ENCODE measurements at places on chromosomes 7 and 10.

GRCh38 chr10:132872658-132873057, 69.7 kb downstream of the CFAP46 start:
- DNase-seq, result no peak

DNA sequence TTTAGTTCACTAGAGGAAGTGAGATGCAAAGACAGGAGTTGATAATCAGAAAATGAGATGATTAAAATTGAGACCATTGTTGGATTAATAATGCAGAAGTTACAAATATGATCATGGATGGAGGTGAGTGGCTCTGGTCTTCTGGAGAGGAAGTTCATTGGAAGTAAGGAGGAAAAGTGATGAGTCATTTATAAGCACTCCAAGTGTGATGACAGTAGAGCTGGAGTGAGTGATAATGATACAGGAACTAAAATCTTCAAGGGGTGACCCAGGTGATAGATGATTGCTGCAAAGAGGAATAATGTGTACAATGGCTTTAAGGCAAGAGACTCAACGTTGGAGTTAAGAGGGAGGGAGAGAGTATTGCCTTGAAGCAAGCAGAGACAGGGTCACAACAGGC, 20.7 kb downstream of the ZNF32 start:
- DNase-seq, result no peak

- no peak for DNase-seq
Observed at GRCh38 chr7:16027396-16027795, 340.9 kb upstream of the MEOX2 start.

DNA sequence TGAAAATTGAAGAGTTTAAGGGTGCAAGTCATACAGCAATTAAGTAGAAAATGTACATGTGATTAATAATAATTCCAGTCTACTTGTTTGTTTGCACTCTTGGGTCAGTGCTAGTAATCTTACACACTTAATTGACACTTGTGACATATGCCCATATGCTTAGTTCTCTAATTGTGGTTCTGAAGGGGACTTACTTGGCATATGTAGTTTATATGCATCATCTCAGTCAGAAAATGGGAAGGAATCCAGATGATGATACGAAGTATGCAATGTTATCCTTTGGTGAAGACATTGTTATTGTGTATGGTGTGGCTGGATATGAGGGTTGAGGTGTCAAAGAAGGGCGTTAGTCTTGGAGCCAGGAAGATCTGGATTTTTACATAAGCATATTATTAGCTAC, 193.5 kb upstream of the HDAC9 start:
- no peak for DNase-seq

DNA sequence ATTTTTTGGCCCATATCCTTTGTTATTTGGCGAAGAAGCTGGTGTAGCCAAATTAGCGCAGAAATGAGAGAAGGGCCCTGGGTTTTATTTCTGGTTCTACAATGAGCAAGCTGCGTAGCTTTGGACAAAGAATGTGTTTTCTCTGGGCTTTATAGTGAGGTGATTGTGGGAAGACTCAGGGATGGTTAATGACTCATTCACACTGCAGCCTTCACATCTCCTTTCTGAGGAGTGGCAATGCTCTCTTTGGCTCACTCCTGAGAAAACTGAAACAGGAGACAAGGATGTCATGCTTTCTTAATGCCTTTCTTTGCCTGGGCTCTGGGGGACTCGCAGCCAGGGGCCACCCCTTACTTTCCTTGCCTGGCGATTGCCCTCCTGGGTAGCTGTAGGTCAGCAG, 271.0 kb upstream of the PODXL start:
- DNase-seq, result no peak

DNA sequence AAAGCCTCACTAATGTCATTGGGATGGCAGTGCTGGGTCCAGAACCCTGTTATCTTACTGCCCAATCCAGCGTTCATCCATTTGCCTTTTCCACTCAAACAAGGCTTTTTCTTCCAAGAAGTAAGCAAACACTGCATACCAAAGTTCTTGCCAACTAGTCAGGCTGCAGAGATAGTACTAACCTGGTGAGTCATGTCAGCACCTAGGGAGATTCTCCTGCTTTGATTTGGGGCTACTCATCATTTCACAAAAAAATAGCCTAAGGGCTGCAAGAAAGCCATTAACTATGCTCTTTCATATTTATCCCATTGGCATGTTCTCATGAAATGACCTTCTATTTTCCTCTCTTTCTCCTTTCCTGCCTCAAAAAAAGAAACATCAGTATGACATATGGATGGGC, 142.6 kb downstream of the TWIST1 start:
- no peak for DNase-seq

- DNase-seq, result no peak
Observed at GRCh38 chr10:7672341-7673134, 5.8 kb upstream of the ITIH5 start.

- peak; percentile 34 for DNase-seq
Observed at GRCh38 chr7:111089822-111090426, 1.0 kb upstream of the LRRN3 start.

DNA sequence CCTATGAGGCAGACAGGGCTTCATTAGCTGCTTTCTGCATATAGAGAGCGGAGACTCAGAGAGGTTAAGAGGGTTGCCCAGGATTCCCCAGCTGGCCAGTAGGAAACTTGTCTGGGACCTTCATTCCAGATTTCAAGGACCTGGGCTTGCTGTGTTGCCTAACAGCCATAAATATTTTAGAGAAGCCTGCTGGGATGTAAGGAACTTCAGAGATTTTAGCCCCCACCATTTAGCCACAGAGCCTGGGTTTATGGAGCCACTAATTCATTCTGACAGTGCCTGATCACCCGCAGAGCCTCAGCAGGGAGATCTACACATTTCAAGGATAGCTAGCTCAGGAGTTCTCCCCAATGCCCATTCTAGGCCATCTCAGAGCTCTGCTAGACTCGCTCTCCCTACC, 56.6 kb upstream of the TRUB1 start:
- peak; percentile 54 for DNase-seq

DNA sequence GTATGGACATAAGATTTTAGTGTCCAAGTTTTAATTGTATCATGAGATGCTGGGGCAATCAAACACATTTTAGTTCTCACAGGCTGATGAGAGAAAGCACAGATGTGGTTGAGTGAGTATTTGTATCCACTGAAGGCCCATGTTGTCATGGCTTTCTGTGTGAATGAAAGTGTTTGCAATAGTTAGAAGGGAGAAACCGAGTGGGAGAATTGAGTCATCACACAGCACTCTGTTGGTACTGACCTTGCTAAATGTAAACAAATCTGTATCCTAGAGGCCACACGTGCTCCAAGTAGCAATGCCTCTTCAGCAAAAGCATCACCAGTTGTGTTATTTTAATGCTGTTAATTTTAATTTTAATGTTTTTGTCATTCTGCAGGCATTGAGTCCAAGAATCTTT, 121.2 kb downstream of the EMX2 start:
- no peak for DNase-seq

DNA sequence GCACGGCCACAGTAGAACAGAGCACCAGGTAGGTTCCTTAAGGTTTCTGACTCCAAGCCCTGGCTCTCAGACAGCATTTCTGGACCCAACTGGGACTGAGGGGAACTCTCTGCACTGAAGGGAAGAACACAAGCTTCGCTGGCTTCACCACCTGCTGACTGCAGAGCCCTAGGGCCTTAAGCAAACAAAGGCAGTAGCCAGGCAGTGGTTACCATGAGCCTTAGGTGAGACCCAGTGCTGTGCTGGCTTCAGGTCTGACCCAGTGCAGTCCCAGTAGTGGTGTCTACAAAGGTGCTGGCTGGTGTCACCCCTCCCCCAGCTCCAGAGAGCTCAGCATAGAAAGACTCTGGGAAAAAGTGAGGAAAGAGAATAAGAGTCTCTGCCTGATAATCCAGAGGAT, 59.5 kb downstream of the SIRT1 start:
- no peak for DNase-seq
